CD14-positive monocyte (primary cell): ENCODE measurements at places on chromosomes 1 and 21.

DNA sequence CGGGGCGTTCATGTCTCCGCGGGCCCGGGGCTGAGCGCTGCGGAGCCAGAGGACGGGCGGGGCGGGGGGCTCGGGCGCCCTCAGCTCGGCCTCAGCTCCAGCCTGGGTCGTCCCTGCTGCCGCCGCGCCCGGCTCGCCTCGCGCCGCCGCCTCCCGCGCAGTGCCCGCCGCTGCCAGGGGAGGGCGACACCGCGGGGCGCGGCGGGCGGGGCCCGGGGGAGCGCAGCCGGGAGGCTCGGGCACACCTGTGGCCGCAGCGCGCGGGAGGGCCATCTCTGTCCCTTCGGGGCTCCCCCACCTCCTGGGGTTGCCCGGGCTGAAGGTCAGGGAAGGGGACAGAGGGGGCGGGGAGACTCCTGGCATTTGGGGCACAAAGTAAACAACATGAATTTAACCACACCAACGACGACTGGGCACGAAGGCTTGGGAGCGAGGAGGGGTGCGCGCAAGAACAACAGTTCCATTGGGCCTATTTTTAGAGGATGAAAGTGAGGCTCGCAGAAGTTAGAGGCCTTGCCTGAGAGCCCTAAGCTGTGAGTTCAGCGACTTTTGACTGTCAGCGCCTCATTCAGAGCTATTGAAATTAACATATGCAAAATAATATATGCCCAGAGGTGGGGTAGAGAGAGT lies at the start of gene FAM131C:
TSS of gene FAM131C (minus strand) at position 162 of the 630 bp plus-strand sequence. CDS start 209 bp downstream, outside the sequence.
- no peak for DNase-seq

DNA sequence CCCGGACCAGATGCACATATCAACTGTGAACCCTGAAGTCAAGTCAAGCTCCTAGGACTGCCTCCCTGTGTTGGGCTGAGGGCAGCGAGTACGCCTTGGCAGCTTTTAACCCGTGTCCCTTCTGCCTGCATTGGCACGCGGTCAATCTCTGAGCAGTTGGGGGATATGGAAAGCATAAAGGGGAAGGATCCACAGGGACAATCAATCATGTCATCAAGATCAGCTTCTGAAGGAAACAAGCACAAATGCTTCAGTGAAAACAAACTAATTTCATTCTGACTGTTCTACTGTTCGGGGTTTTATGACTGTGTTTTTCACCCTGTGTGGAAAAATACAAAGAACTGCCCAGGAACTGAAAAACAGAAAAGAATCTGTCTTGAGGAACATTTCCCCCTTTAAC lies 106.2 kb downstream of the RUNX1 start:
- no peak for DNase-seq

GRCh38 chr1:82562448-82562847 lies 761.7 kb downstream of the ADGRL2 start:
- no peak for DNase-seq

GRCh38 chr1:22121421-22121911 lies 21.4 kb downstream of the WNT4 start:
- DNase-seq = no peak
